ENCODE measurements at places on chromosomes 4 and X.
A peak's percentile ranks its signal among the peaks of the same experiment; 100 is the strongest.

DNA sequence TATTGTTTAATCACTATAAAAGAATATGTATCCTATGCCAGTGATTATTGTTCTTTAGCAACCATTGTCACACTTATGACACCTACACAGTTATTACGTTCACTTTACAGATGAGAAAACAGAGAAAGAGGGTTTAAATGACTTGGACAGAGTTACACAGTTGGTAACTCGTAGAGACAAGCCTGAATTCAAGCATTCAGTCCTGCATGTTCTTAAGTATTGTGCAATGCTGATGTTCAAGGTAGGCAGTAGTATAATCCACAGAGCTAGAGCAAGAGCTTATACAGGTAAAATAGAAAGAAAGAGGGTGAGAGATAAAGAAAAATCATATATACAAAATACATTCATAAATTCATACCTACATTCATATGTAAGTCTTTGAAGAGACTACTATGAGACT is 249.8 kb upstream of the ANXA10 start:
- no peak overlapping the region for H3K4me3 ChIP-seq
- DNase-seq: no peak
- H3K36me3 ChIP-seq: no peaks in the 10 kb centered on the region

- H3K36me3 ChIP-seq: no peaks in the 10 kb centered on the region
- H3K4me1 ChIP-seq: peaks cover 60% of the 10 kb centered on the region
- no peaks in the 10 kb centered on the region for H3K27me3 ChIP-seq
- peak overlapping the region; percentile 97 for H3K27ac ChIP-seq
Measured at GRCh38 chr4:76214177-76214675, 602 bp upstream of the SCARB2 start.

DNA sequence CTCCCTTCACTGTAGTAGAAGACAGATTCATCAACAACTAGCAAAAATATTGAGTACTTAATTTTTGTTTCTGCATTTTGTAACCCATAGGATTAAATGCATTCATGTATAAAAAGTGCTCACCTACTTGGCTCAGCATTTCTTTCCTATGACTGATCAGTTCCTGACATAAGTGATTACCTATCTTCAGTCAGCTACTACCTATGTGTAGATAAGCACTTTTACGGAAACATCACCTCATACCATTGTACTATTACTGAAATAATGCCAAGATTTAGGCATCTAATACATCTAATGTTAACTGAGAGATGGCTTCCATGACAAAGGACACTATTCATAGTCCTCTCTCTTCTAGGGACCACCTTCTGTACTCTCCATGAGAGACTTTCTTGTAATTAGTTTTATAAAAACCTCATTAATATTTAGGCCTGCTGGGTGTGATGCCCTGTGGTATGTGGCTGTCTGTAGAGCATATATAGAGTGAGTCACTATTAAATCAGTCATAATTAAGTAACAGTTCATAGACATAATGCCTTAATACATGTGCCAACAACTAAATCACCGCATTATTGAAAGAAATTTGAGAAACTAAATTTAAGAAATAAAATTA is 147.0 kb downstream of the PDGFC start:
- H3K36me3 ChIP-seq: no peaks in the 10 kb centered on the region
- H3K4me1 ChIP-seq: no peaks in the 10 kb centered on the region
- H3K27ac ChIP-seq: no peak overlapping the region
- DNase-seq: no peak

- H3K27me3 ChIP-seq: no peaks in the 10 kb centered on the region
- no peak for DNase-seq
- H3K27ac ChIP-seq: no peak overlapping the region
- no peaks in the 10 kb centered on the region for H3K36me3 ChIP-seq
Measured at GRCh38 chr4:10470505-10470904, 13.3 kb upstream of the ZNF518B start.

- H3K4me3 ChIP-seq: no peak overlapping the region
- no peak for DNase-seq
- no peaks in the 10 kb centered on the region for H3K36me3 ChIP-seq
Measured at GRCh38 chrX:52577464-52578173, 60.8 kb upstream of the XAGE1B start.

All from thyroid gland (tissue), 4 donors.